ENCODE measurements at places on chromosomes 13 and 19.

GRCh38 chr19:31275068-31275334 is 74.2 kb downstream of the TSHZ3 start:
- no peak for DNase-seq

GRCh38 chr13:29402166-29402636 is 193.3 kb downstream of the SLC7A1 start:
- no peak for DNase-seq

DNA sequence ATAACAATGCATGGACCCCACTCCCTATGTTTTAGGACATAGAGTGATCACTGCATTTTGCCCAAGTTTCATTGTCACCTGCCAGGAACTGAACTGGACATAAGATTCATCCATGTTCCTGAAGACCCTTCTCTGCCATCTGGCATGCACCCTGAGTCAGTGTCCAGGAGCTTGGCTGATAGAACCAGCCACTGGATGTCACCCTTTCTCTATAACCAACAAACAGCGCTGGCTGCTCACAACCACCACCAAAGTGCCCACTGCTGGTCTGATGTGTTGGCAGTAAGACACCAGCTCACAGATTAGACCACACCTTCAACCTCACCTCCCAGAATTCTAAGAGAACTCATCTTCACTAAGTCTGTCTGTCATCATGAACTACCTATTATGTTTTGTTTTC is 333.4 kb downstream of the ITGBL1 start:
- DNase-seq: no peak

- DNase-seq: no peak
These were observed 50.7 kb upstream of the USP29 start for GRCh38 chr19:57068921-57069697.

GRCh38 chr13:44118881-44119280 is 239.2 kb downstream of the LACC1 start:
- DNase-seq: no peak

DNA sequence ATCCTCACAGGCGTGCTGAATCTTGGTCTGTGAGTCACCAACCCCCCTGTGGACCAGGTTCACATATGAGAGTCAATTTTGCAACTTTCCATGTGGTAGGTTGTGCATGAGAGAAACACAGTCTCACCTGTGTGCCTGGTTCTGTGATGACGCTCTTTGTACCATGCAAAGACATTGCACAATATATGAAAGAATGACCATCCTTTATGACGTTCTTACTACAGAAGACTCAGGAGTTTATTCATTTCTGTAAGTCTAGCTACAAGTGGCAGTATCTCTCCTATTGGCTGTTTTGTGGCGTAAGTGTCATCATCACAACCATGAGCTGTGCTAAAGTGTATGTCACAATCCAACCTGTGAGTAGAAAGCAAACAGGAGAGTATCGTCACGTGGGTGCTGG is 43.8 kb upstream of the ZNF728 start:
- no peak for DNase-seq

GRCh38 chr19:12782174-12782423 is 6.7 kb upstream of the HOOK2 start:
- no peak for DNase-seq

- DNase-seq: no peak
These were observed 51.9 kb downstream of the CELF5 start for GRCh38 chr19:3276341-3276799.

GRCh38 chr19:39411081-39411831 is 1.2 kb upstream of the PLEKHG2 start:
- no peak for DNase-seq

DNA sequence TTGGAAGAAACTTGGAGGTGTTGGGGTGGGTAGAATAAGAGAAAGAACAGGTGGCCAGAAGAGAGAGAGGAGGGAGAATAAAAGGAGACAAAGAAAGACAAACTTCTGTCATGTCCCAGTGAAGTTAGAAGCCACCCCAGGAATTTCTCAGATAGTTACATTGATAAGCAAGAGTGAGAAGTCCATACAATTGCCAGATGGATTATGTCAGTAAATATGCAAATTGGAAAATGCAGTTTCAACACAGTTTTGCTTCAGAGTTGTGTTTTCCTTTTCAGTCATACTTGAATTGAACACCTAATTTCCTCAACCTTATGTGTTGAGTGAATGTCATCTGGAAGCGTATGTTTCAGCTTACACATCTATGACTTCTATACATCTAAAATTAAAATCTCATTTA is 139.2 kb downstream of the RXFP2 start:
- no peak for DNase-seq

DNA sequence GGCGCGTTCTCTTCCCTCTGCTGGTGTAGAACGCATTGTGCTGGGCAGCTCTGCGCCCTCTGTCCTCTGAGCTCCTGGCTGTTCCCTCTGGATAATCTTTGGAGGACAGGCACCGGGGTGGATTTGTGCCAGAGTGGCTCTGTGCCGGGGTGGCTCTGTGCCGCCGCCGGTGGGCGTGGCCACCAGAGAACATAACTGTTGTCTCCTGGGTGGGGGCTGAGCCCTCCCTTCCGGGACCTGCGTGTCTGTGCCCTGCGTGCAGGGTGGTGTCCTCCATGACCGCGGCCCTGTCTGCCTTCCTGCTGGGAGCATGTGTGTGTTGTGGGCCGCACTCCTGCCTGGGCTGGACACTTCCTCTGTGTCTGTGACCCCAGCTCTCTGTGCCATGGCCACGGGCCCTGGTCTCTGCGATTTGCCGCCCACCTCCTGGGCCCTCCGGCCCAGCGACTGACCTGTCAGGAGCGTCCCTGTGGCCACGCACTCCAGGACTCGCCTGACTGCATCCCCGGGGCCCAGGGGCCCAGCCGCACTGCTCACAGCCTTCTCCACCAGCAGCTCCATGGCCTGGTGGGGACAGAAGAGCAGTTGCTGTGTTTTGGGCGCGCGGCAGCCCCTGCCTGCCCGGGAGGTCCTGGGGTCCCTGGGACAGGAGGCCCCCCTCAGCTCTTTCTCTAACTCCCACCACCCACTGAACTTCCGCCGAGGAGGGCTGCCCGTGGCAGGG is 22.4 kb upstream of the MATK start:
- DNase-seq: no peak

DNA sequence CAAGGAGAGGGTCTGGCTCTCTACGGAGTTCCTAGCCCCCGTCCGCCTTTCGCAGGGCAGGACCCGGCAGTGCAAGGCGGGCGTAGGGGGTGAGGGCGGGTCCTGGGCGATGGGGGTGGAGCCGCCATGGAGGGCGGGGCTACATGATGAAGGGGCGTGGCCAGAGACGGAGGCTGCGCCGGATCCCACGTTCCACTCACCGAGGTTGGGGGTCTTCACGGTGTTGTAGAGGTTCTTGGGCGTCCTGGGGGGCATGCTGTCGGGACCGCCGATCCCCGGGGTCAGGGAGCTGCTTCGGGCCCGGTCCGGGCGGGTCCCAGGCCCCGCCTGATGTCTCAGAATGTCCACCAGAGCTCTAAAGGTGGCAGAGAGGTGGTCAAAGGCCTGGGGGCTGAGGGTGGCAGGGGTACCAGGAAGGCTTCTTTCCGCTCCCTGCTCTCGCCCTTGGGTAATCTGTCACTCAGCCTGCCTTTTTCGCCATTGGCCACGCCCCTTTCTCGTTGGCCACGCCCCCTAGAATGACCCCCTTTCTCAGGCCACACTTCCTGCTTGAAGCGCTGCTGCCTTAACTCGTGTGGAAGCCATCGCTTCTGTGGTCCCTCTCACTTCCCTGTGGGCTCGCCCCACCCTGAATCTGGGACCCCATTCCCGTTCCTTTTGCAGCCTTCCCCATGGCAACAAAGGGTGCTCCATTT is 2.5 kb downstream of the SHISA7 start:
- no peak for DNase-seq

DNA sequence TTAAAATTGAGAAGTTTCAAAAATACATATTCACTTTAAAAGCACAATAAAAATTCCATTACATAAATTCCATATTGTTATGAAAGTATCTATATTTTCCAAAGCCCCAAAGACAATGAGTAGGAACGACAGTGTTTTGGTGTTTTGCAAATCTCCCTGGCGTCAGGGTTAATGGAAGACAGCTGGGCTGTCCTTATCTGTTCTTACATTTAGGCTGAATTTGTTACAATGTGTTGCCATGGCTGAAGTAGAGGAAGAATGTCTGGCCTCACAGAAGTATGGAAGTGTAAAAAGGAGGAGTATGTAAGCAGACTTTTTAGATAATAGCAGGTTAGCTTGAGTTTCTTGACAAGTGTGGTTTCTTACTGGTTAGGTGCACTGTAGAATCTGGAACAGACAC is 124.4 kb upstream of the SPATA13 start:
- DNase-seq: no peak

DNA sequence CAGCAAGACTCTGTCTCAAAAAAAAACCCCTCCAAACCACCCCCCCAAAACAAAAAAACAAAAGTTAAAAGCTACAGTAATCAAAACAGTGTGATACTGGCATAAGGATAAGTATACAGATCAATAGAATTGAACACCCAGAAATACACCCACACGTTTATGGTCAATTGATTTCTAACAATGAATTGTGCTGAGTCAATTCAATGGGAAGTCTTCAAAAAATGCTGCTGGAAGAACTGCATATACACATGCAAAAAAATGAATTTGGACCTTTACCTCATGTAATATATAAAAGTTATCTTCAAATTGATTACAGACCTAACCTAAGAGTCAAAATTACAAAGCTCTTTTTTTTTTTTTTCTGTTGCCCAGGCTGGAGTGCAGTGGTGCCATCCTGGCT is 19.8 kb upstream of the NAPA start:
- DNase-seq: no peak

DNA sequence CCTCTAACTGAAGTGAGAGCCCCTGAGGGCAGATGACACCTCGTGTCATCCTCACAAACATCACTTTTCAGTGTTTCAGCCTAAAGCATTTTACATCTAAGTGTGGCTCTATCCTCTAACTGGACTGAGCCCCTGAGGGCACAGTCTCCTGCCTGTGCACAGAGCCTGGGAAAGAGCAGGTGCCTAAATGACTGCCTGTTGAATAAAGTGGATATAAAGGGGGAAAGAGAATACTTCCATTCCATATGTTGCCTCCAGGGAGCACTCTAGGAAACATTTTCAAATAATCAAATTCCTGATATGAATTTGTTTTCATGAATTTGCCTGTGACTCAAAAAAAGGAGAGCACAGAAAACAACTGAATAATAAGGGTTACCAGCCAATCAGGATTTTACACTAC is 32.2 kb downstream of the CNMD start:
- DNase-seq: no peak

DNA sequence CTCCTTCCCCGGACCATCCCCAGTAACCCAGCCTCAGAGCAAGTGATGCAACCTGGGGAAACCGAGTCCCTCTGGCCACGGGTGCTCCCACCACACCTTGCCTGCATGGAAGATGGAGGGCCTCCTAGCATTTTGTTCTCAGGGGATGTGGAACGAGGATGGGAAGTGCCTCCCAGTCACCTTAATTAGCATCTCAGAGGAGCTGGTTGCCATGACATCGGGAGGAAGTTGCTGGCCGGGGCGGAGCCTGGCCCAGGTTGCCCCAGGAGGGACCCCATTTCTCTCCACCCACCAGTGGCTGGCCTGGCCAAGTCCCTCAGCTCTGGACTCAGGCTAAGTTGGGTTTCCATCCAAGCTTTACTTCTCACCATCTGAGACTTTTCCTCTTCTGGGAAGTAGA is 24.1 kb upstream of the PTPRS start:
- DNase-seq: no peak

DNA sequence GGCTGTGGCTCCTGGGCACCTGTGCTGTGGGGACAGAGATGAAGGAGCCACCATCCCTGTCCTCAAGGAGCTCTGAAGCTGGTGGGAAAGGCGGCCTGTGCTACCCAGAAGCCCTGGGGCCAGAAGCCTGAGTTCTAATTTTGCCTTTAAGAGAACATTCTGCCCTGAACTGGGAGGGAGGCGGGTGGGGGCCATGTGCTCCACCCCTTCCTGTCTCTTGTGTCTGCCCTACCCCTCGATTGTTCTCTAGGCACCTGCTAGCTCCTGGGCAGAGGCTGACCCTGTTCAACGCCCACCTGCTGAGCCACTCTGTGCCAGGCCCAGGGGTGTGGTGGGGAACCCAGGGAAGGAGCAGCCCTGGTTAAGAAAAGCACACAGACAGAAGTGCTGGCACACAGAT is 5.9 kb downstream of the TRAPPC6A start:
- no peak for DNase-seq

DNA sequence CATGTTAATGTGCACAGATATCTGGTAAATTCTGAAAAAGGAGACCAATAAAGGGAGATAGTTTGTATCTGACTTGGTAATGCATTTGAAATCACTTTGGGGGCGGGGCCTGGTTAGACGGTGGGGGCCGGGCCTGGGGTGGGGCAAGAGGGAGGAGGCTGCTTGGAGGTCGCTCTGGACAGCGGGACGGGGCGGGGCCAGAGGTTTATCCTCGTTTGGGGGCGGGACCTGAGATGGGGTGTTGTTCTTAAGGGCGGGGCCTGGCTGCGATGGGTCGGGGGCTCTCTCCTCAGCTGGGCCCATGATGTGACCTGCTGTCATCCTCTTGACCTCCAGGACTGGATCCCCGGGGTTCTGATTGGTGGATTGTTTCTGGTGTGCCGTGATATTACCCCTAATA is 4.9 kb upstream of the ZNF808 start:
- no peak for DNase-seq

DNA sequence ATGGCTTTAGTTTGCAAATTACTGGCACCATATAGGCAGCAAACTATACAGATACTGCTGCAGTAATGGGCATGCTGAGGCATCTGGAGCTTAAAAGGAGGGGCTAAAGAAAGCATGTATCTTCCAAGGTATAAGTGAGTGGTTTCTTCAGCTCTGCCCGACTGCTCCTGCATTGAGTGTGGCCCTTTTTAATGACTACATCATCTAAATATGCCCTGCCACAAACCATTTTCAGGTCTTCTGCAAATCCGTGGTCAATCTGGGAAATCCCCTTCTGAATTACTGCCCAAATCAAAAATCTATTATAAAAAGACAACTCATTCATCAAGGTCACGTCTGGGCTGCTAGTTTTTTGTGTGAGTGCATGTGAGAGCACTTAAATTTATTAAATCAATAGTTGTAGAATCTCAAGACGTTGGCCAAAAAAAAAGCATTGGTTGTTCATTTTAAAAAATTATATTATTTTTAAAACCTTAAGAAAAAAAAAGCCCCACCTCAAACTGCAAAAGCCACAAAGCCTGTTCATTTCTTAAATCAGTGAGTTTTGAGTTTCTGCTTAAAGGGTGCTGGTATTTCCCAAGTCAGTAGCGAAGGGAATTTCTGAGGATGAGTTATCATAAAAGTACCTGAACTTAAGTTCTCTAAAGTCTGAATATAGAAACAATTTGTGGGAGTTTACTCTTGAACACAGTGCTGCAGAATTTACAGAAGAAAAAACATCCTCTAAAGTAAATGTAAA is 16.3 kb downstream of the LCP1 start:
- DNase-seq: no peak

GRCh38 chr19:41327576-41328156 is 17.7 kb downstream of the CCDC97 start:
- DNase-seq: peak; percentile 76
